ENCODE measurements at places on chromosomes 1 and 21.

GRCh38 chr1:89005286-89006151, 13.1 kb upstream of the KYAT3 start:
- DNase-seq: no peak

DNA sequence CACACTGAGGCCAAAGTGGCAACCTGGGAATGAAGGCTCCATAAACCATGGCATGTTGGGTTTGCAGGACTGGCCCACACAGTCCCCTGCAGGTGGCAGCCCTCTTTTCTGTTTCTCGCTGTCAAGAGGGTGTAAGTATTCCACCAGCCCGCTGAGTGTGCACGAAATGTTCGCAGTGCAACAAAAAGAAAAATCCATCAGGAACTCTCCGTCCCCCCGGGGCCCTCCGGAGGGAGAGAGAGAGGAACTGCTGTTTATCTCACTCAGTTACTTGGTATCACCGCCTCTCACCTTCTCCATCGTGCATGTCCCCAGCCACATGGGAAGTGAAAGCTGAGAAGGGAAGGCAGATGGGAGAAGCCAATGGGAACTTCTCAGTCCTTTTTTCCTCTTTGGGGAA, 38.3 kb downstream of the NCF2 start:
- DNase-seq: no peak

DNA sequence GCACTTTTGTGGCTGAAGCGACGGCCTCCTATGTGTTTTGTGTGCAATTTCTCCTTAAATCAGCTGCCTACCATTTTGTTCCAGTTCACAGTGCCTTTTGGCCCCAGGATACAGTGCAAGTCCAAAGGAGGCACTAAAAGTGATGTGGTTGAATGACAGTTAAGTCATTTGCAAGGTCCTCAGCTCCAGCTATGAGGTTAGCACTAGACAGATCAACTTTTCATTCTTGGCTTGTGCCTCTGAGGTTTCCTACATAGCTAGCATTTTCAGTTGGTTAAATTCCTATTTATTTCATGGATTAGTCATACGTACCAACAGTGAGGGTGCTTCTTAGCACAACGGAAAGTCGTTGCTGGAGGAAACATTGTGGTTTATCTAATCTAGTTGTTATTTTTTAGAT, 59.3 kb upstream of the NTPCR start:
- DNase-seq: no peak

GRCh38 chr1:1979482-1980165, 24.0 kb downstream of the CFAP74 start:
- no peak for DNase-seq

GRCh38 chr21:25790122-25790877, 55.5 kb downstream of the GABPA start:
- peak; percentile 7 for DNase-seq

DNA sequence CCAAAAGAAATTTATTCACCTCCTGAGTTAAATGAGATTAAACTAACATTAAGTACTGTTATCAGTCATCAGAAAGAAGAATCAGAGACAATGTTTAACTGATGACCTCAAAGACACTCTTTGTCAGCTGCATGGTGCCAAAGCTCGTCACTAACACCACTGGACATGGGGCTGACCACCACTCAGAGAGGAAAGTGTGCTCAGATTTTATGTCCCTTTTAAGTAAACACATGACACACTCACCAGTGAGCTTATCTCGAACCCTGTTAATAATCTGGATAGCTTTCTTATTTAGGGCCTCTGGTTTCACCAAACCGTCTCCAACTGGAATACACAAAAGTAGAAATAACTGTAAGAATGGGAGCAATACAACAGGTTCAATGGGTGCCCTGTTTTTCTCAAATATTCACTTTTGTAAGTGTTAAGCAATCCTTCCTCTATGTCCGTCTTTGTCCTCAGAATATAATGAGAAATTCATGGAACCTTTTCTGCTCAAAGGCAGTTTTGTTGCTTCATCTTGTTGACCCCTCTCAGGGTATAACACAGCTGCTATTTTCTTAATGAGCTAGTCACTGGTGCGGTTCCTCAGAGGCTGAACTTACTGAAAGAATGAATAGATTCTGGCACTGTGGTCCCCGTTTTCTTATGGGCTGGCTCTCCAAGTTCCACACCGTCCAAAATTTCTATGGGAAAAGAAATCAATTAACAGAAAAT, 9.5 kb upstream of the EXOSC10 start:
- no peak for DNase-seq

All from amygdala (tissue), 56 donors.